ENCODE measurements at places on chromosomes 4 and X.

DNA sequence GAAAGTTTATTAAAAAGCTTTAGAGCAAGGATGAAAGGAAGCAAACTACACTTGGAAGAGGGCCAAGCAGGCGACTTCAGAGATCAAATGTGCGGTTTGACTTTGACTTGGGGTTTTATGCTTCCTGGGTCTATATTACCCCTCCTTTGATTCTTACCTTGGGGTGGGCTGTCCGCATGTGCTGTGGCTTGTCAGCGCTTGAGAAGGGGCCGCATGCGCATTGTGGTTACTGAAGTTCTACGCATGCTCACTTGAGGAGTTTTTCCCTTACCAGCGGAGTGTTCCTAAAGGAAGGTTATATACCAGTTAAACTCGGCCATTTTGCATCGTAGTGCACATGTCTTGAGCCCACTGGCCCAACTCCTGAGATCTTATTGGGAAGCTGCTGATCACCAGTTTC, 9.9 kb downstream of the ZNF157 start:
- DNase-seq, result no peak

DNA sequence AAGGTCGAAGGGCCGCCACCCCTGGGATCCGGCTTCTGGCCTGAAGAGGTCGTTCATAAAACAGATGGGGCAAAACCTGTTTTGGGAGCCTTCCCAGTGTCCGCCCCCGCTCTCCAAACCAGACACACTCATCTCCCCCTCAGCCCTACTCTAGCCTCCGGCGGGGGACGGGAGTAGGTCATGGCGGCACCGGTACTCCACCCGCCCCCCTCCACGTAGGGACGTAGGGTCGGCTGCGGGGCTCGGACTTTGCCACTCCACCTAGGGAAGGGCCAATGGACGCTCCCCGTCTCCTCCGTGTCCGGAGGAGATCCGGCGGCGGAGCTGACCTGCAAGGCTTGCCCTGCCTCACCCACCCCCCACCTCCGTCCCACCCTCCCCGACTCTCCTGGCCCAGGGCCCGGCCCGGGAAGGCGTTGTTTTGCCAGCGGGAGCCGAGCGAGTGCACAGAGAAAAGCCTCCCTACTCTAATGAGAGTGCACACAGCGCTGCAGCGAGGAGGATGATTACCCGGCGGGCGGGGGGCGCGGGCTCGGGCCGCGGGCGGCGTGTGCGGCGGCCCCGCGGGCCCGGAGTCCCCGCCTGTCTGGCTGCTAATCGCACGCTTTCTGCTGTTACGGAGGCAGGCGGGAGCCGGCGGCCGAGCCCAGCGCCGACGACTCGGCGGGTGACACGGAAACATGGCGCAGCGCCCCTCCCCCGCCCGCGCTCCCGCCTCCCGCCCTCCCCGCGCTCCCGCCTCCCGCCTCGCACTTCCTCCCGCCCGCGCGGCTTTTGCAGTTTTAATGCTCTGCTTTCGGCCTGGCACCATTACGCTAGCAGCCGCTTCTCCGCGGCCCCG, 8.3 kb upstream of the BCOR start:
- DNase-seq, result peak; percentile 71

DNA sequence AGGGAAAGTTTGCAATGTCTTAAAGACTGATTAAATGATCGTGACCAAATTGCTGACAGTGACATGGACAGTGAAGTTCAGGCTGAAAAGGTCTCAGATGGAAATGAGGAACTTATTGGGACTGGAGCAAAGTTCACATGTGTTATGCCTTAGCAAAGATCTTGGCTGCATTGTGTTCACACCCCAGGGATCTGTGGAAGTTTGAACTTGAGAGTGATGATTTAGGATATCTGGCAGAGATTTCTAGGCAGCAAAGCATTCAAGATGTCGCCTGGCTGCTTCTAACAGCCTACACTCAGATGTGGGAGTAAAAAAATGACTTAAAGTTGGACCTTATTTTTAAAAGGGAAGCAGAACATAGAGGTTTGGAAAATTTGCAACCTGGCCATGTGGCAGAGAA, 21.4 kb downstream of the SCARB2 start:
- no peak for DNase-seq

GRCh38 chrX:34487364-34487763, 169.7 kb downstream of the TMEM47 start:
- no peak for DNase-seq

DNA sequence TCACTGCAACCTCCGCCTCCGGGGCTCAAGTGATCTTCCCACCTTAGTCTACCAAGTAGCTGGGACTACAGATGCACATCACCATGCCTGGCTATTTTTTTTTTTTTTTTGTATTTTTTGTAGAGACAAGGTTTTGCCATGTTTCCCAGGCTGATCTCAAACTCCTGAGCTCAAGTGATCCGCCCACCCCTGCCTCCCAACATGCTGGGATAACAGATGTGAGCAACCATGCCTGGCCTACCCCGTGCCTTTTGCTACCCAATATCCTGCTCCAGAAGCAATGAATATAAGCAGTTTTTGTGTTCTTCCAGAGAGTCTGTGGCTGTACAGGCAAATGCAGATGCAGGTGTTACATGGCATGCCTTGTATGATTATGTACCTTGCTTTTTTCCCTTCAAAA, 50.5 kb downstream of the TBC1D14 start:
- DNase-seq, result no peak

DNA sequence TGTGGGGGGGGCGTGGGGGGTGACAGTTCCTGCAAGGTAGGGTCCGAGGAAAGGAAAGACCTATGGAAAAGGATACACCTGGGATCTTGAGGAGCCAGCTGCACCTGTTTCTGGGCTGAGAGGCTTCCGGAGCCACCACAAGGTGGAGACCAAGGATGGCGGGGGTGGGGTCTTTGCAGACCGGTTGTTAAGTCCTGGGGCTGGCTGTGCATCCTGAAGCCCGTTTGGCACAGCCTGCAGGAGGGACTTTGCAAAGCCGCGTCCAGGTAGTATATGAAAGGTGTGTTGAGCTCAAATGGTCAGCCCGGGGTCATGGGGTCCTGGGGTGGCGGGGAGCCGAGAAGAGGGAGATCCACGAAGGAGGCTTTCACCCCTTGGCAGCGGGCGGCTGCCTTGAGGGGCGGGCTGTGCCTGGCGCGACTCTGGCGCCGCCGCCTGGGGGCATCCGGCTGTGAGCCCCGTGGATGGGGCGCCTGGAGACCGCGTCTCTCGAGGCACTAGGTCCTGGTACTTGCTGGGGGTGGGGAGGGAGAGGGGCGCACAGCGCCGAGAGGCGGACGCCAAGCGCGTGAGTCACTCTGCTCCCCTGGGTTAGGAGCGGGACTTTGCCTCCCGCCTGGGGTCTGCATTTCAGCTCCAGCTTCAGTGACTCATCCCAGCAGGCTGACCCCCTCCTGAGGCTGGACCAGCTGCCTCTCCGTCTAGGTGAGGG, 58.2 kb upstream of the DYNLT3 start:
- DNase-seq, result no peak

DNA sequence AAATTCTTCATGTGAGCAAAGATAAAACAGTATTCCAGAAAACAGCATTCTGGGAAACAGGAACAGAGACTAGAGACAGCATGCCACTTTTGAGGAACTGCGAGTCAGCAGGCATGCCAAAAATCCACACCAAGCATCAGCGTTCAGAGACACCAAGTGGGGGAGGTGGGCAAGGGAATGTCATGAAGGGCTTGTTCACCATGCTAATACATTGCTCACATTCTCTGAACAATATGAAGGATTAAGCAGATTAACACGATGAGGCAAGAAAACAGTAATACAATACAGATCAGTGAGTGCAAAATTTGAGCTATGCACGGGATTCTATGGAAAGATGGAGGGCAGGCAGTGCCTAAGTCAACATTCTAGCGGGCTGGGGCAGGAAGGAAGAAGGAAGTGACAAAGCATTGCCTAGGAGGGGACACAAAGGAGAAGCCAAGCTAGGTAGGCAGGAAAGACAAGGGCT, 278.3 kb downstream of the FBXW7 start:
- DNase-seq, result no peak

DNA sequence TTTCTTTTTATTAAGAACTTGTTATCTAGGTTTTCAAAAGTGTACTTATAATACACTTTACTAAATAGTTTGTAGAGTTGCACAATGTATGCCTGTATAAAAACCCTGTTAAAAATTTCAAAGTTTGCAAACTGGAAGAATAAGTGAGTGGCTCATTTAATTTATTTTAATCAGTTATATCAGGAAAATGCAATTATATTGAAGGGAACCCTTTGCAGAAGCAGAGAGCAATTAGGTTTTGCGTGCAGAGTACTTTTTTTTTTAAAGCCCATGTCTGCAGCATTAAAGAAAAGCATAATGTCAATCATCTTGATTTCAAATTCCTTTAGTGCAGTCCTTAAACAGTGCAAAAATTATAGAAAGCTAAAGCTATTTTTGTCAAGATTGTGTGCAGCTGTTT, 271.3 kb upstream of the LDB2 start:
- no peak for DNase-seq

- DNase-seq, result no peak
These were observed 62.5 kb downstream of the RGS12 start for GRCh38 chr4:3355266-3355748.

GRCh38 chr4:16858275-16858752, 40.1 kb downstream of the LDB2 start:
- DNase-seq, result no peak

DNA sequence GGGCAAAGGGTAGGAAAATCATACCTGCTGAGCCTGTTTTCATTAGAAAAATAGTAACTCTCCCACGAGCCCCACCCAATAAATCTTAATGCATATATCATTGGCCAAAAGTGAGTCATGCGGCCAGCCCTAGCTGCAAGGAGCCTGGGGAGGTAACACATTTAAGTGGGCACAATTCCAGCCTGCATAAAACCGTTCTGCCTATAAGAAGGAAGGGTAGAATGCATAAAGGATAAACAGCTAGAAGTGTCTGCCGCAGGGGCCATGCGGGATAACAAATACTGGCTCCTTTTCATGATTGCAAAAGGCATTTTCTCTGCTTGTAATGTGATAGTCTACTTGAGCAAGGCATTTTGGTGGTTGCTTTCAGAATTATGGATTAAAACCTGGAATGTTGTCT, 37.1 kb downstream of the EFHC2 start:
- no peak for DNase-seq

DNA sequence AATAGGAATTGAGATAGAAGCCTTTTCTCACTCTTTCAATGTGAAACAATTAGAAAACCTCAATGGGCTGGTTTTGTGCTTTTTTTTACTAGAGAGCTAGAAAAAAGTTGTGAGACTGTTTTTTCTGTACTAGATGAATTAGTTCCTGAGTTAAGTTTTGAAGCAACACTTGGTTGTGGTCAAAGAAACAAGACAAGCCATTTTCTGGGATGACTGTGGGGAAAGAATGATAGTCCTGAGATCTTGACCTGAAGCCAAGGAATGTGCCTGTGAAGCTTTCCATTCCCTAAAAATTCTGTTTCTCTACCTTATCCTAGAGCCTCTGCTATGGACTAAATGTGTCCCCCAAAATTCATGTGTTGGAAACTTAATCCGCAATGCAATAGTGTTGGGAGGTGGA, 157.8 kb upstream of the TLL1 start:
- no peak for DNase-seq

DNA sequence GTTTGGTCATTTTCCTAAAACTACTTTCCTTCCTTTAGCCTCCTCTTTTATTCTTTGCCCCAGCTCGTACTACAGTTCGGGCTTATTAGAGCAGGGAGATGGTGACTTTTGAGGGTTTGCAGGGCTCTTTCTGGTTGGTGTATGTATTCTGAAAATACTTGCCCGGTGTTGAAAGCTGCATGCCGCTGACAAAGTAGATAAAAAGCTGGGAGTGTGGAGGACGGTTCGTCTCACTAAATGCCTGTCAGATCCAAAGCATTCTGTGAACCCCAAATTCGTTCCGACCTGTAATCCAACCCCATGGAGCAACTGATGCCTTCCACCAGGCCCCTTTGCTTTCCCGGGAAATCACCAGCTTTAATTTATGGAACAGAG, 19.2 kb downstream of the TRIM2 start:
- DNase-seq, result no peak

GRCh38 chr4:169675825-169676224, 55.4 kb downstream of the CLCN3 start:
- DNase-seq, result no peak

- DNase-seq, result no peak
These were observed 26.0 kb upstream of the BMP2K start for GRCh38 chr4:78749972-78750727.

DNA sequence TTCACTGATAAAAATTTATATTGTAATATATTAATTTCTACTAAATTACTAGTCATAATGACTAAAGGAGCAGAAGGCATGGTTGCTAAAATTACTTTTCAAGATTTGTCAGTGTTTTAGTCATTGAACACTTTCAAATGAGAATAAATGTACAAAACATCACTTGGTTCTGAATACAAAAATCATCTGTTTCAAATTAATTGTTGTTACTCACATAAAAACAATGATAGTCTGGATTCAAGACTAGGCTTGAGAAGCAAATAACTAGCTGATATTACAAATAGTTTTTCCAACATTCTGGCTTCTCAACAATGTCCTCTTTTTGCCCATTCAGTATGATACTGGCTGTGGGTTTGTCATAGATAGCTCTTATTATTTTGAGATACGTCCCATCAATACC, 112.5 kb downstream of the ANAPC10 start:
- no peak for DNase-seq

GRCh38 chr4:26122690-26123089, 198.1 kb upstream of the RBPJ start:
- no peak for DNase-seq

DNA sequence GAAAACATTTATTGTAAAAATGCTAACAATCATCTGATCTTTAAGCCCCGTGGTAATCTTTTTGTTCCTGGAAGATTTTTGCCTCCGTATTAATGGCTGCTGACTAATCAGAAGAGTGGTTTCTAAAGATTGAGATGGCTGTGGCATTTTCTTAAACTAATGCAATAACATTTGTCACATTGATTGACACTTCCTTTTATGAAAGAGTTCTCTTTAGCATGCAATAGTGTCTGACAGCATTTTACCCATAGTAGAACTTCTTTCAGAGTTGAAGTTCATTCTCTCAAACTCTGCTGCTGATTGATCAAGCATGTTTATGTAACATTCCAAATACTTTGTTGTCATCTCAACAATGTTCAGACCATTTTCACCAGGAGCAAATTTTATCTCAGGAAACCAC, 26.8 kb upstream of the UGT2B4 start:
- no peak for DNase-seq

DNA sequence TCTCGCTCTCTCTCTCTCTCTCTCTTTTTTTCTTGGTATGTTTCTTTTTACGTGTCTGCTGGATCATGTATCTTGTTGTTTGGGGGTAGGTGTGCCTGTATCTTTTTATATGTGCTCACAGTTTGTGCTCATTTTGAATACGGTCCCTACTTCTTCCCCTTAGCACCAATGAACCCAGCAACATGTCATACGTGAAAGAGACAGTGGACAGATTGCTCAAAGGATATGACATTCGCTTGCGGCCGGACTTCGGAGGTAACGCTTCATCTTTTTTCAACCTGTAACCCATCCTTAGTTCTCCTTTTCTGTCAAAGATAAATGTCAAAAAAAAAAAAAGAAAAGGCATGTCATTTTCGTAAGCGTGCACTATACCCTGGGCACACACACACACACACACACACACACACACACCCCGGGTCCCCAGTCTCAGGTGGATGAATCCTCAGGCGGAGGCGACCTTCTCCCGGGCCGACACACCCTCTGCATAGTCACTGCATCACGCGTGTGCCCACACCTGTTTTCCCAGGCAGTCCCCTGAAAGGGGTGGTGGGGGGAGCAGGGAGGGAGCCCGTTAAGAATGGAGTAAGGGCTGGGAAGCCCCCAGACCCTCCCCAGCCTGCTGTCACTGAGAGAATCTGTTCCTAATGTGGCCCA, 511 bp downstream of the GABRB1 start:
- no peak for DNase-seq
